ENCODE measurements at places on chromosomes 12 and 14. TPM values are rescaled to one million over a fixed set of nuclear protein-coding genes. Genes with fewer than 3 reads are reported as not detected.

Gene KRT7
- 147 TPM for total RNA-seq

Gene MIS18BP1
- total RNA-seq: 86.4 TPM

Gene ASCL1
- total RNA-seq: 0.32 TPM

Gene POTEM
- not detected for total RNA-seq

Gene PLEKHH1
- 5.1 TPM for total RNA-seq

Gene LYZ
- 33.0 TPM for total RNA-seq

Gene RASAL1
- 0.11 TPM for total RNA-seq

Gene HCAR3
- total RNA-seq: 2.9 TPM

Gene FSCB
- 0.90 TPM for total RNA-seq

Gene LTB4R
- 2.3 TPM for total RNA-seq

Gene IL31
- total RNA-seq: not detected

Gene KCNH5
- total RNA-seq: 6.7 TPM

Gene TCL1A
- 2.0 TPM for total RNA-seq

Gene GLS2
- 0.79 TPM for total RNA-seq

Gene PHC1
- total RNA-seq: 42.3 TPM

Gene SERPINA10
- not detected for total RNA-seq

Gene LUM
- 2,635 TPM for total RNA-seq

Gene CIROP
- not detected for total RNA-seq

Gene CD9
- 215 TPM for total RNA-seq

Gene REP15
- 0.95 TPM for total RNA-seq

Gene PHETA1
- total RNA-seq: 2.5 TPM

Gene SYCP3
- total RNA-seq: 0.21 TPM

Gene BHLHE41
- 3.5 TPM for total RNA-seq

Gene KRT80
- total RNA-seq: 1.7 TPM

Gene GPX2
- 21.0 TPM for total RNA-seq

Gene MAP1LC3B2
- not detected for total RNA-seq

Gene FGF6
- 0.74 TPM for total RNA-seq

Gene PGF
- 7.3 TPM for total RNA-seq

Gene FAM181A
- not detected for total RNA-seq

Gene INSM2
- 0.11 TPM for total RNA-seq

Gene RNASE3
- not detected for total RNA-seq

Gene SLC7A7
- total RNA-seq: 9.3 TPM

Gene ORMDL2
- 8.4 TPM for total RNA-seq

Gene MYF5
- total RNA-seq: 5.4 TPM

Gene OTX2
- total RNA-seq: not detected

Gene REM2
- 0.16 TPM for total RNA-seq

Gene KRT74
- total RNA-seq: not detected

Gene DNAJC22
- 1.0 TPM for total RNA-seq

Gene SIX4
- 9.9 TPM for total RNA-seq

Gene MIP
- total RNA-seq: not detected

Gene RPS6KL1
- 2.4 TPM for total RNA-seq

Gene P2RX2
- not detected for total RNA-seq

Gene OAS1
- total RNA-seq: 28.9 TPM

Gene RNF212B
- total RNA-seq: not detected

Gene SERPINA12
- not detected for total RNA-seq

Gene RD3L
- total RNA-seq: not detected

Gene TC2N
- total RNA-seq: 46.8 TPM

Gene OAS2
- total RNA-seq: 14.0 TPM

Gene DLK1
- total RNA-seq: 87.3 TPM

Gene DBX2
- 0.26 TPM for total RNA-seq

Gene POU6F1
- 4.3 TPM for total RNA-seq

Gene POC1B
- 41.1 TPM for total RNA-seq

Gene SLC2A13
- 36.7 TPM for total RNA-seq

Gene CMA1
- 3.2 TPM for total RNA-seq

Gene KRT83
- not detected for total RNA-seq

Gene MVK
- total RNA-seq: 10.5 TPM
